ENCODE measurements at places on chromosomes 1 and 21.

DNA sequence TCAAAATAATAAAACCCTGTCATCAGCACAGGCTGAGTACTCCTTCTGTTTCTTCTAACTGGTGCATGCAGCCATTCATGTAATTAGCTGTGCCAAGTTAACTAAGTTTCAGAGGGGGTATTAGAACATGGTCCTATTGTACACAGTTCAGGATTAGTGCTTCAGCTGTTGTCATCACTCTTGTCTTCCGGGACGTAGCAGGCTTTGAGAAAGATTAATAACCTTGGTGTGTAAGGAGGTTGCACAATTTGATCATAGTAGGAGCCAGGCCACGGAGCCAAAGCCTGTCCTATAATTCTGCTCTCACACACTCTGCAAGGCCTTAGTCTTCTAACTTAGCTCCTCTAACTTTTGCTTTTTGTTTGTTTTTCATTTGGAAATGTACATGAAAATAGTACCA is 44.7 kb downstream of the PTGFRN start:
- no peak for DNase-seq

- no peak for DNase-seq
Observed at GRCh38 chr1:55696181-55696754, 481.1 kb upstream of the USP24 start.

DNA sequence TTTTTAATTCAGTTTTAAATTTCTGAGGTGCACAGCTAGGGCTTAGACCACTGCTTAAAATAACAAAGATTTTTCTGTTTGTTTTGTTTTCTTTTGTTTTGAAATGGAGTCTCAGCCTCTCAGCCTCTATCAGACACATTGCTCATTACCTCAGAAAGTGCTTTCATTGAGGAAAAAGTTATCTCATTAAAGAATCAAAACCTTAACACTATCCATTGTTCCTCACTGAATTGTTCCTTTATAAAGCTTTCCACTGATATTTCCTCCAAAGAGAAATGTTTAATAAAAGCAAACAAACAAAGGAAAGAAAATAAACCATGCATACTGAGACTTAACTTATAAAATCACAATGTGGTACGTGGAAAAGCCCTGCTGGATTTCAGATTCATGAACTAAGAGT is 63.8 kb downstream of the SIPA1L2 start:
- no peak for DNase-seq

GRCh38 chr1:2430592-2430973 is 18.2 kb upstream of the PEX10 start:
- peak; percentile 24 for DNase-seq

DNA sequence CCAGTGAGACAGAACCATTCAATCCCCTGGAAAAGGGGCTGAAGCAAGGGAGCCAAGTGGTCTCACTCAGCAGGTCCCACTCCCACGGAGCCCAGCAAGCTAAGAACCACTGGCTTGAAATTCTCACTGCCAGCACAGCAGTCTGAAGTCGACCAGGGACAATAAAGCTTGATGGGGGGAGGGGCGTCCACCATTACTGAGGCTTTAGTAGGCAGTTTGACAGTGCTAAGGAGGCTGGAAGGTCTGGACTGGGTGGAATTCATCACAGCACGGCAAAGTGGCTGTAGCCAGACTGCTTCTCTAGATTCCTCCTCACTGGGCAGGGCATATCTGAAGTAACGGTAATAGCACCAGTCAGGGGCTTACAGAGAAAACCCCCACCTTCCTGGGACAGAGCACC is 105.4 kb upstream of the GORAB start:
- no peak for DNase-seq

GRCh38 chr21:36863260-36863659 is 103.2 kb downstream of the HLCS start:
- DNase-seq, result no peak

DNA sequence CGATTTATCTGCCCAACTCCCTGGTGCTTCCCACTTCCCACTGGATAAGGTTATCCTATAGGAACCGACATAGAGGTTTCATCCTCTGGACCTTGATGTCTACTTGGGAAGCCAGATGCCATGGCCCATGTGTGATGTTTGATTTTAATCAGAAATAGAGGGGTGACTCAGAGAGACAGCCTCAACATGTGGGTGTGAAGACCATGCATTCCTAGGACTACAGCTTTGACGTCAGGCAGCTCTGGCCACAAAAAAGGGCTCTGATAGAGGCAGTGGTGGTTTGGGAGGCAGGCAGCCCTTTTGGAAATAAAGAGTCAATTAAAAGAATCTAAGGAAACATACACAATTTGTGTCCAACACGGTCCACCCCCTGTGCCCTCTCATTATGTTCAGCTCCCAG is 5.2 kb upstream of the SH2D2A start:
- no peak for DNase-seq

DNA sequence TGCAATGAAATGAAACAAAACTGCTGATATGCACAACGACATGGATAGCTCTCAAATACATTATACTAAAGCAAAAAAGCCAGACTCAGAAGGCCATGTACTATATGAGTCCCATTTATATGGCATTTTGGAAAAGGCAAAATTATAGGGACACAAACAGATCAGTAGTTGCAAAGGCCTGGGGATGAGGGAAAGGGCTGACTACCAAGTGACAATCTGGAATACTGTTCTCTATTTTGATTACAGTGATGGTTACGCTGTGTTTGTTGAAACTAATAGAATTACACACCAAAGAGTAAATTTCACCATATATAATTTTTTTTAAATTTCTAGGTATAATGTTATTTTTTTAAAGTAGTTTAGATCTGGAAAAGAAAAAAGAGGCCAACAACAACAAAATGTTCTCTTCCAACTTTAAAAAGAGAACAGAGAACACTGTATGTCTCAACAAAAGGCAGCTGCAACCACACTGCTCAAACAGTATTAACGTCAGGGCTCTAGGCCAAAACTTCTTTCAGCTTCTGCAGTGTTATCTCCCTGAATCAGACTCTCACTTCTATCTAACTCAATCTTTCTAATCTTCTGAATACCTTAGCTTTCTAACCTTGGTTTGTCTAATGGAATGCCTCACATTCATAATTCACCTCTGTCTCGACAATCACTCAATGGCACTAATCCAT is 75.8 kb downstream of the FOXJ3 start:
- DNase-seq, result no peak

DNA sequence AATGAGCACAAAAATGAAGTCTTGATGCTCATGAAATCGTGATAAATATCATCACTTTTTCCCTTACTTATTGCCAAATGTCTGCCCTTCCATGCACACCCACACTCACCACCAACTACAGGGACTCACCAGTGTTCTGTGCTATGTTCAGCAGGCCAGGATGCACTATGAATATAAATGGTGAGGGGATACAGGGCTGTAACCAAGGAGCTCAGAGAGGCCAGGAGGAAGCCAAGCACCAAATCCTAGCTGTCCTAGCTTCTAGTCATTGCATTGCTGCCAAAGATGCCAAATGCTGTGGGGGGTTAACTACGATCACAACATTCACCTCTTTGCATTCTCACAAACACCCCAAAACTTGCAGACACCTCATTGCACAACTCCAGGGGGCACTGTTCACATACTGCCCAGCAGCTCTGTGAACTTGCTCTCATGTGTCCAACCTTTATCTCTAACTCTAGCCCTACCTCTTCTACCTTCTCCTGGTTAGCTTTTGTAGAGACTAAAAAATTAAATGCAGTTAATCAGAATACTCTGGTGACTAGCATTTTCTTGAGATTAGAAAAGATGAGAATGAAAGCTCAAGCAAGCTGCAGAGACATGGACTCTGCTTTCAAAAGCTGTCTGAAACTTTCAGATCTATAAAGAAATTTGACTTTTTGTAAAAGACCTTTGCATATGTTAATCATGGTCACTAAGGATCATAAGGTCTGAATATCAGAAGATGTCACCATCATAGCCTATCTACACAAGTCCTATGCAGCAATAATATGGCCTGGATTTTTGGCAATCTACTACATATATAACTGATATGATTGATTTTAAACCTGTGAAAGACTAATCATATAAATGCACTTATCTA is 13.9 kb upstream of the KIF14 start:
- no peak for DNase-seq

- DNase-seq, result no peak
Observed at GRCh38 chr1:39110325-39110851, 84.2 kb downstream of the NDUFS5 start.

DNA sequence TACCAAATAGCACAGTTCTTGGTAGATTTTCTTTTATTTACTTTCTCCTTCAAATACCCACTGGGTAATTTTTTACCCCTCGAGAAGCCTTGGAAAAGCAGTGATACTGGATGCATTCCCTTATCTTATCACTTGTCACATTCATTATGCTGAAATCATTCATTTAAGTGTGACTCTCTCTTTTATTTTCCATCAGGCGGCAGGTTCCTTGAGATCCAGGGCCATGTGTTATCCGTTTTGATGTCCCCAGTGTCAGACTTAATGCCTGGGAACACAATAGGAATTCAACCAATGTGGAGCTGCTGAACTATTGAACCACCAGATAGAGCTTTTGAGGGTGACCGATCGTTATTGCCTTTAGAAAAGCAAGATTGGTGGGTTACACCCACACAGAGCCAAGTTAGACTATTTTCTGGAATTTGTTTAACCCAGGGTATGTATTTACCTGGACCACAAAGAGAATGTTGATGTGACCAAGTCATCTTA is 51.5 kb upstream of the ATP5PO start:
- no peak for DNase-seq

- no peak for DNase-seq
Observed at GRCh38 chr1:226708967-226709396, 30.1 kb downstream of the ITPKB start.

- DNase-seq, result no peak
Observed at GRCh38 chr1:114458237-114458777, 52.7 kb downstream of the TRIM33 start.

- no peak for DNase-seq
Observed at GRCh38 chr1:39789571-39790110, 976 bp upstream of the BMP8B start.

- no peak for DNase-seq
Observed at GRCh38 chr1:56561227-56562019, 17.9 kb downstream of the PLPP3 start.
